ENCODE measurements at places on chromosomes 12 and 14.
A peak's percentile ranks its signal among the peaks of the same experiment; 100 is the strongest.

DNA sequence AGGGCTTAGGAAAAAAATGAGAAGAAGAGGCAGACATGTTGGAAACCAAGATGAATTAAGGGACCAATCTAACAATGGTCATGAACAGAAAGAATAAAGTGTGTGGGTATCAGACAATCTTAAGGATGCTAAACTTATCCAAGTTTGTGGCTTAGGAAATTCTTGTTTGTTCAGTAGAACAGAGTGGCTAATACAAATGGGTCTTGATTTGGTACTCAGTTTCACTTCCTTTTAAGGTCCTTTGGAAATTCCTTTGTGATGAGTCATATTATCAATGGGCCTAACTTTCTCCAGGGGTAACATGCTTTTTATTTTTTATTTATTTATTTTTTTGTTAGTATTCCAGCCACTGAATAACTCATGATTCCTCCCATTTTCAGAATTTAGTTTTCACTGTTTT is 1154.7 kb upstream of the FLRT2 start:
- DNase-seq: no peak

DNA sequence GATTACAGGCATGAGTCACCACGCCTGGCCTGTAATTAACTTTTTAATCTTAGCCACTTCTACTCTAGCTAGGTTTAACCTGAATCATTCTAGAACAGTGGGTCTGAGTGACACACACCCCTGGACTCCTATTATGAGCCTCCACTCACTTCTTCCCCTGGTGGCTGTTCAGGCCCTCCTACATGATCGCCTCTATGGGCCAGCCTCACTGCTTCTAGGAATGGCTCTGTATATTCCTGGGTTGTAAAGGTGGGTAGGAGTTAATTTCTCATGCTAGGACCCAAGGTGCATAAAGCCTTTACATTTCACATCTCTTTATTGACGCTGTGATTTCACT is 8.0 kb upstream of the RNU6-8 start:
- DNase-seq: no peak

- DNase-seq: no peak
Observed at GRCh38 chr14:63290741-63291430, 27.8 kb downstream of the GPHB5 start.

- DNase-seq: no peak
Observed at GRCh38 chr12:8482571-8483061, 26.9 kb downstream of the CLEC6A start.

- DNase-seq: no peak
Observed at GRCh38 chr12:104672501-104673265, 215.9 kb downstream of the CHST11 start.

- peak; percentile 78 for DNase-seq
Observed at GRCh38 chr14:99682809-99683618, 1.1 kb upstream of the CYP46A1 start.

DNA sequence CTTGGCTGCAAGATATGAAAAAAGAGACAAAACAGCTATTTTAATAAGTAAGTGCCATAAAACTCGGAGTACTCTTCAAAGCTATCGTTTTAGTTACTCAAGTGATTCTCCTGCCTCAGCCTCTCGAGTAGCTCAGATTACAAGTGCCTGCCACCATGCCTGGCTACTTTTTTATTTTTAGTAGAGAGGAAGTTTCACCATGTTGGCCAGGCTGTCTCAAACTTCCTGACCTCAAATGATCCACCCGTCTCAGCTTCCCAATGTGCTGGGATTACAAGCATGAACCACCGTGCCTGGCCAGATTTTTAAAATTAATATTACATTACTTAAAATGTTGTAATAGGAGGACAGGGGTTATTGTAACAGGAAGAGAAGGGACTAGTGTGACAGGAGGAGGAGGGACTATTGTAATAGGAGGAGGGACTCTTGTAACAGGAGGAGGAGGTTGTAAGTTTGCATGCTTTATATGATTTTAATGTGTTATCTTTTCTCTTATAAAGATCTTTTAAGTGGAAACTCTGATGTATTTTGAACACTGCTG is 61.3 kb downstream of the KITLG start:
- DNase-seq: no peak

DNA sequence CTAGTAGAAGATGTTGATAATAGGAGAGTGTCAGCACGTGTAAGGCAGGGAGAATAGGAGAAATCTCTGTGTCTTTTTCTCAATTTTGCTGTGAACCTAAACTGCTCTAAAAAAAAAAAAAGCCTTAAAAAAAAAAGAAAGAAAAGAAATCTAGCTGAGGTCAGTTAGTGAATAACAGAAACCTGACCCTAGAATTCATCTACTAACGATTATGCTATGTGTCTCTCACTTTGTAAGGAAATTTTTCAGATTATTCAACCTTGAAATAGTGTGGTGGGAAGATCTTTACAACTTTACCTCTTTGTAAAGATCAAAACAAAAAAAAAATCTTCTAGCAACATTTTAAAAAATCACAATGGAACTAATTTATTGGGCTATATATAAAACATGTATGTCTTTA is 995.7 kb downstream of the GALC start:
- DNase-seq: no peak

DNA sequence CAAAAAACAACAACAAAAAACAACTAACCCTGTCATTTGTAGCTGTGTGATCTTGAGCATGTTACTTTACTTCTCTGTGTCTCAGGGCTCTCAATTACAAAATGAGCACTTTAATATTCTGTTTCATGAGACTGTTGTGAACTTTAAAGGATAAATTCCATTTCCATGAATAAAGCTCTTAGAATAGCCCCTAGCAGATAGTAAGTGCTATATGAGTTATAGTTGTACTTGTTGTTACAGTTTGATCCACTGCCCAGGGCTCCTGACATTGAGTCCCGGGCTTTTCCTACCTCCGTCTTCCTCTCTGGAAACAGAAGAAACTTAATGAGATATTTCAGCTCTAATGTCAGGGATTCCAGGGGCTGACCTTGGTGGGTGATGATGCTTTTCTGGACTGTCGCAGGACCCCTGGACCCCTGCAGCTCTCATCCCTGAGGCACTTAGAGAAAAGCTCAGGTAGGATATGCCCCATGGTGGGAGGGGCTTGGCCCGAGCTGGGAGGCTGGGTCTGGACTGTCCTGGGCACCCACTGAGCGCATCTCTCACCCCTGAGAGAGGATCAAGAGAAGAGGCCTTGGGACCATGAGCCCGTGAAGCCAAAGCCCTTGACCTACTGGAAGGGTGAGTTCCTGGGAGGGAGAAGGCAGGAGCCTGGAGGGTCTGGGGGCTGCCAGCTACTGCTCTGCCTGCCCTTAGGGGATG is 5.1 kb downstream of the P3H3 start:
- no peak for DNase-seq

DNA sequence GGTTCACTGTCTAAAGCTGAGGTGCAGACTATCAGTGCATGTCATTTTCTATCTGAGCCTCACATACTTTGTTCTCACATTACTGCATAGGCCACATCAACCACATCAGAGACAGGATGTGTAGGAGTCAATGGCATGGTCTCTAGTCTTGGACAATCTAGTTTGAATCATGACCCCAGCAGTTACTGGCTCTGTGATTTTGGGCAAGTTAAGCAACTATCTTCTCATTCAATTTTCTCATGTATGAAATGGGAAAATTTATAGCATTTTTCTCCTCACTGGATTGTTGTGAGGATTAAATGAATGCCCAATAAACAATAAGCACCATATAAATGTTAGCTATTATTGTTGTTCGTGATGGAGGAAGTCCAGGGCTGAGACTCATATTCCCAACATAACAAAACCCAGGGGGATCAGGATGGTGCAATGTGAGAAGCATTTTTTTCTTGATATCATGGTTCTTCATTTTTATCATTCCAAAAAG is 432.6 kb downstream of the LRIG3 start:
- no peak for DNase-seq

DNA sequence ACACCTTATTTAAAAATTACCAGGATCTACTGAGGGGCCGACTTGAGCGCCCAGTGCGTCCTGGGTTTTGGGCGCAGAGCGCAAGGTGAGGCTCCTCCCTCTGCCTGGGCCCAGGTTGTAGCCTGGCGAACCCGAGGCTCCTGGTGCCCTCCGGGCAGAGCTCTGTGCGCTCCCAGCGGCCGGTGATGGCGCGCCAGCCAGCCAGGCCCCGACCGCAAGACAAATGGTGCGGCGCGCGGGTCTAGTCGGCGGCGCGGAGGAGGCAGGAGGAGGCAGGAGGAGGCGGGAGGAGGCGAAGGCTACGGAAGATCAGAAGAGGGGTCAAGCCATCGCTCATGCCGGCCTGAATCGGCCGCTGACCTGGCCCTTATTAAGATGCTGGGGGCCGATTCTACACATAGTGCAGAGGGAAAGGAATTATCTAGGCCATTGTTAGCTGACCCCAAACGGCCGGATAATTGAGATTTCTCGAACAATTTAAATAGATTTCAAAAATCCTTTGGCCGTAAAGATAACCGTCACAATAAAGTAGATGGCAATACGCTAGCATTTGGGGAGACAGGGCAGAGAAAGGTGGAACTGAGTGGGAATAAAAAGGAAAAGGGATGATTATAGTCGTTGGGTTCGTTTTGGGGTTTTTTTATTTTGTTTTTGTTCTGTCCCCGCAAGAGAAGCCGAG is 2.8 kb downstream of the TBX5 start:
- no peak for DNase-seq

Measured in activated CD4-positive, alpha-beta T cell treated with anti-CD3 and anti-CD28 coated beads, Interleukin-2, amount 50 U/mL, for 4 hours (primary cell).